ENCODE measurements at places on chromosomes 2 and 18. TPM values are rescaled to one million over a fixed set of nuclear protein-coding genes. Genes with fewer than 3 reads are reported as not detected.

The SCYGR4 gene
- not detected for total RNA-seq

The MAIP1 gene
- 26.9 TPM for total RNA-seq

The ANKRD29 gene
- 3.9 TPM for total RNA-seq

GRCh38 chr2:138003411-138003810 is 39.1 kb downstream of the HNMT start:
- DNase-seq = no peak
- H3K36me3 ChIP-seq = no peaks in the 10 kb centered on the region
- H3K27ac ChIP-seq = no peak overlapping the region
- no peaks in the 10 kb centered on the region for H3K27me3 ChIP-seq
- no peak overlapping the region for H3K4me3 ChIP-seq

DNA sequence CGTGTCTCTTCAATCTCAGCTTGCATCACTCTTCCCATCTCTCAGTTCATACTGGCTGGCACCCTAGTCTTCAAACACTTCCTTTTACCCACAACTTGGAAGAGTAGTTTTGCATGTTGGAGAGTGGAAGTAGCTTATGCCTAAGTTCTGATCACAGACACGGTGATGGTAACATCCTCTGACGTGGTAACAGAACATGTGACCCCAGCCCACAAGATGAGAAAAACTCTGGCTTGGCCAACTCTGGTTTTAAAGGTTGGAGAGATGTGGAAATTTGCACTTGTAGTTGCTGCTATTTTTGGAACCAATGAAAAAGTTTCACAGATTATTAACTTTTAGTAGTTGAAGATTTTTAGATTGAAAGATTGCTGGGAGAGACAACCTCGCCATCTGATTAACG is 155.4 kb upstream of the SLC35G4 start:
- H3K27ac ChIP-seq = no peak overlapping the region
- H3K27me3 ChIP-seq = no peaks in the 10 kb centered on the region
- no peaks in the 10 kb centered on the region for H3K4me1 ChIP-seq
- DNase-seq = no peak
- H3K36me3 ChIP-seq = no peaks in the 10 kb centered on the region
- no peak overlapping the region for H3K4me3 ChIP-seq

- no peak overlapping the region for H3K27ac ChIP-seq
- no peak for DNase-seq
- no peaks in the 10 kb centered on the region for H3K36me3 ChIP-seq
- no peaks in the 10 kb centered on the region for H3K27me3 ChIP-seq
- no peak overlapping the region for H3K4me3 ChIP-seq
- peaks cover 12% of the 10 kb centered on the region for H3K4me1 ChIP-seq
Measured at GRCh38 chr2:43462866-43463641, 132.8 kb downstream of the THADA start.

- no peak overlapping the region for H3K27ac ChIP-seq
- H3K4me3 ChIP-seq = no peak overlapping the region
- H3K4me1 ChIP-seq = no peaks in the 10 kb centered on the region
- H3K36me3 ChIP-seq = peaks cover 2% of the 10 kb centered on the region
- no peak for DNase-seq
Measured at GRCh38 chr2:45404807-45405297, 206.2 kb downstream of the SRBD1 start.

GRCh38 chr2:126836761-126837679 is 61.7 kb upstream of the TEX51 start:
- no peaks in the 10 kb centered on the region for H3K36me3 ChIP-seq
- no peak overlapping the region for H3K27ac ChIP-seq
- H3K27me3 ChIP-seq = no peaks in the 10 kb centered on the region
- peaks cover 28% of the 10 kb centered on the region for H3K4me1 ChIP-seq
- DNase-seq = no peak
- H3K4me3 ChIP-seq = no peak overlapping the region

The UGT1A10 gene
- not detected for total RNA-seq

The ZBTB7C gene
- total RNA-seq = not detected

DNA sequence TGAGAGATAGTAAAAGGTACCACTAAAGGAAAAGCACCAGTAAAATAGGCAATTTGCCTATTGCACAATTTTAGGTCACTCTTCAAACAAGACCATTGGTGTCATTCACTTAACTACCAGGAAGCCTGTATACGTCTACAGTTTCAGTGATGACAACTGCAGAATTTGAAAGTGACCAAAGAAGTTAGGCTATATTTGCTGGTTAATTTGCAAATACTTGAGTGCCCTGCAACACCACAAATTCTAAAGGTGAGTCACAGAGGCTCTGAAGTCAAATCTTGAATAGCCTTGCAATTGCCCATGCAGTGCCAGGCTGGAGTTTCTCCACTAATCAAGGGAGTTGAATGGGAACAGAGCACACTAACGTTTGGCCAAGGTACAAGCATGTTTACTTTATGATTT is 128.7 kb upstream of the CCDC68 start:
- H3K4me3 ChIP-seq = no peak overlapping the region
- DNase-seq = no peak
- no peaks in the 10 kb centered on the region for H3K36me3 ChIP-seq
- H3K4me1 ChIP-seq = no peaks in the 10 kb centered on the region
- H3K27me3 ChIP-seq = no peaks in the 10 kb centered on the region

- no peaks in the 10 kb centered on the region for H3K4me1 ChIP-seq
- 0 out of 2 replicates have a peak, but pooled peaks cover 6% of the 10 kb centered on the region for H3K27me3 ChIP-seq
- no peak overlapping the region for H3K4me3 ChIP-seq
- H3K27ac ChIP-seq = no peak overlapping the region
Measured at GRCh38 chr2:938181-939005, 12.3 kb upstream of the SNTG2 start.

The NGEF gene
- total RNA-seq = not detected

Measured in SJCRH30 (cell line).